ENCODE measurements at places on chromosomes 6 and 20.
A peak's percentile ranks its signal among the peaks of the same experiment; 100 is the strongest.

DNA sequence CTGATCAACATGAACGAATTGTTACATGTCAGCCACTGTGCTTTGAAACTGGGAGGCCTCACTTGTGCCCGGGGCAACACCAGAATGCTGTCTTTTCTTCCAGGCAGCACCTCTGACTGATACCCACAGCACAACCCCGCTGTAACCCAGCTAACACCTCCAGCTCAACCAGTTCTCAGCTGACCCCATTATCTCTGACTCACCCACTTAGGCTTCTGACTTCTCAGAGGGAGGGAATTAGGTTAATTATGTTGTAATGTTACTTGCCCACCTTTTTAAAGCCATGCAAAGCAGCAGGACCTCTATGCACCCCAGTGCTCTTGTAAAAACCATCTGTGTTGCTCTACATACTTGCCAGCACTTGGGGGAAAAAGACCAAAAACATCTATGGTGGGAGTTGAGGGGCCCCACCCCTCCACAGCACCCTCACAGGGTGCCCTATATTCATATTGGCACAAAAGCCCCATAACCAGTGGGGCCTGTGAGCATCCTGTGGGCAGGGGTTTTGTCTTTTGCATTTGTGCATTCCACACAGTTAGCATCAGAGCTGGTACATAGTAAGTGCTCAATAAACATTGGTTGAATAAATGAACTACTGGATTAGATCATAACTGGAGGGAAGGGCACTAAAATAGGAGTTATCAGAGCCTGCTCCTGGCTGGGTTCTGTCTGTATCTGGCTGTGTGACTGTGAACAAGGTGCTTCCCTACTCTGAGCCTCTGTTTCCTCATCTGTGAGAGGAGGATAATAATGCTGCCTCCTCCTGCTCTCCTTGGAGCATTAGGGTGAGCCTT is 22.3 kb downstream of the BNIP5 start:
- no peak for DNase-seq

GRCh38 chr20:44133424-44133823 is 53.6 kb downstream of the JPH2 start:
- DNase-seq, result no peak

GRCh38 chr6:20044883-20045282 is 167.4 kb downstream of the MBOAT1 start:
- DNase-seq, result no peak

DNA sequence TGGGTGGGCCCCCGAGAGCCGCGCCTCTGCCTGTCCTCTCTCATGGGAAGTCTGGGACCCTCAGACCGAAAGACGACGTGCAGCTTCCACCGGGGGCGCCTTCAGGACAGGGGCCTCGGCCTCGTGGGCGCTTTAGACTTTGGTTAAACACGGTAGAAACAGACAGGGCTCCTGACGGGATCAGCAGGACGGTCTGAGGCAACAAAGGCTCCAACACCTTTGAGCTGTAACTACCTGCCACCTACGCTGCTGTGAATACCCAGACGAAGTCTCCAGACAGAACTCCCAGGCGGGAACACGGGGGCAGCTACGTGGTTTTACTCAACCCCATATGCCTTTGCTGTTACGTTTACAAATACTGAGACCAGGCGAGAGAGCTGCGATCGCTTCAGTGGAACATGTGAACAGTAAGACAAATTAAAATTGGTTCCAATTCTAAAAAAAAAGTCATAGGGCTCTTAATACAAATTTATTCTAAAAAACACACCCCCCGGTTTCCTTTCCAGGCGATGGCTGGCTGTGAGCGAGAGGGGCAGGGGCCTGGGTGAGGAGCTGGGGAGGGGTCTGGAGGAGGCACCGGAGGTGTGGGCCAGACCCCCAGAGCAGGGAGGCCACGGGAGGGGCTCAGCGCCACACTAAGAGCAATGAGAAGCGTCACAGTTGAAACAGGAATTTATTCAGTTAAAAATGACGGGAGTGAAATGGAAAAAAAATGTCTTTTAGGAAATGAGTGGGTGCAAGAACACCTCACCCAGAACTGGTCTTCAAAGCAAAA is 453.2 kb downstream of the QKI start:
- DNase-seq, result no peak

GRCh38 chr6:37696841-37697662 is 631 bp downstream of the MDGA1 start:
- no peak for DNase-seq

DNA sequence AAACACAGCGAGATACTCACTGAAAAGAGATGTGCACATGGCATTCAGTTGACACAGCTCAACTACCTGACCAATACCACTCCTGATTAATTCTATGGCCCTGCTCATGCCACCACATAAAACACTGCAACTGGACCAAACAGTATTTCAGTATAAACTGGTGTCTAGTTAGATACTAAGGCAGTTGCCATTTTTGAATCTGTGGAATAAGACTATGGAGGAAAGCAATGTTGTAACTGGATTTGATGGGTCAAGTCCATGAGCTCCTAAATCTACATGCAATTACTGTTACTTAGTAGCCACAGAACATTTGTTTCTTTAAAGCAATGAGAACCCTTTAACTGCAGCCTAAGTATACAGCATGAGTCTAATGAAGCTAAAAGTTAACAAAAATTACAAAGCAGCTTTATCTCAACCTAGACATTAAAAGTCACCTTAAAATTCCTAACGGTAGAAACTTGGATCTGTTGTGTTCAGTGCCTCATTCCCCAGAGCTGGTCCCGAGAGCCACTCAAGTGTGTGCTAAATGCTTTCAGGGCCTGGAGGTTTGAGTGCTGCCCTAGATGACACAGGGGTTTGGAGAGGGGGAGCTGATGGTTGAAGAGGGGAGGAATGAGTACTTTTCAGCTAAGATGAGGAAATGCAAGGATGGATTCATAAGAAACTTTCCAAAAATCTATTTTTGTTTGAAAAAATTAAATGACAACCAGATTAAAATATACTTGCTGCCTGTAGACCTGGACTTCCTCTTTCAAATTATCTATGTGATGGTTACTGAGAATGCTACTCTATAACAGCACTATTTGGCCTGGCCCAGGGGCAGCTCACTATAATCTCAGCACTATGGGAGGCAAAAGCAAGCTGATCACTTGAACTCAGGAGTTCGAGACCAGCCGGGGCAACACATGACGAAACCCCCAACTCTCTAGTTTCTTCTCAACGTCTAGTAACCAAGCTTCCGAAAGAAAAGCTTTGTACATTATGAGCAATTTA is 15.6 kb downstream of the SNX5 start:
- no peak for DNase-seq

GRCh38 chr6:64679416-64679815 is 1027.6 kb downstream of the EYS start:
- no peak for DNase-seq

DNA sequence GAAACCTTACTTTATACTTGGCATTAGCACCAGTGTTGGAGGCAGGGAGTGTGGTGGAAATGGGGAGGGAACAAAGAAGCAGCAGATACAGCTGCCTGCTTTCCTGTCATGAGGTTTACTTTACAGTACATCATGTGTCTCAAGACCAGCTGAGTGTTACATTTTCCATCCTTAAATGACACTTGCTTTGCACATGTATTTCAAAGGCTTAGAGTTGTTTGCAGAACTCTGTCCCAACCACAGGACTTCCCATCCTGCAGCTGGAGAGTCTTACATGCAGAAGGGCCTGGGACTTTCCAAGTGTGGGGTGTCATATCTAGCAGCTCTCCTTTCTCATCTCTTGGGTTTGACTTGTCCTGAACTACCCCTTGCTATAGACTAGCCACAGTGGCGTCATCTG is 395.9 kb downstream of the DHX35 start:
- no peak for DNase-seq

- DNase-seq, result no peak
Measured at GRCh38 chr20:23493172-23493772, 2.4 kb downstream of the CST8 start.

DNA sequence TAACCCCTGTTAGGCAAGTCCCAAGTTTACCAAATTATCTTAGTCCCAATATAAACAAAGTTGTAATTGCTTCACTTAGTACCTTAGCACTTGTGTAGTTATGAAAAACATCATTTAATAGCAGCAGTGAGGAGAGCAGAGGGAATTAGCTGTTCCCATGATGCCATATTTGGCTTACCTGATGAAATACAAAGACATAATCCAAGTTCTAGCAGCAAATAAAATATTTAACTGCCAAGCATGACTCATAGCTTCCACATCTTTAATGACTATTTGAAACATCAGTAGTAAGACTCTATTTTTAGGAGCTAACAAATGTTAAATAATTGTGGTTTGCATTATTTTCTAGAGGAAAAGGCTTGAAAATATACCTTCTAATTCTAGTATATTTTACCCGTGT is 94.0 kb upstream of the MCHR2 start:
- DNase-seq, result no peak

DNA sequence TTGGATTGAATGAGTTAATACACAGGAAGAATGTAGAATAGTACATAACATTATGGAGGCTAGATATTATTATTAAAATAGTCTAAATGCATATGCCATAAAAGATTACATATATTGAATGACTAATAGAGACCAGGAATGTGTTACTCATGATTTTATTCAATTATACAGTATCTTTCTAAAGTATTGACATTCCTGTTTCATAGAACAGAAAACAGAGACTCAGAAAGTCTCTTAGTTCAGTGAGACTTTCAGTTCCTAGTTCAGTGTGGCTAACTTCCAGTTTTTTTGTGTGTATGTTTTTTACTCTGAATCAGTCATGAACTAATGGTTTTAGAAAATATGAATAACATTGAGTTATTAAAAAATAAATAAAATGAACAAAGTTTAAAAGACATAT is 34.6 kb upstream of the TMEM244 start:
- no peak for DNase-seq

GRCh38 chr20:51700809-51701285 is 67.3 kb downstream of the ATP9A start:
- DNase-seq, result no peak

DNA sequence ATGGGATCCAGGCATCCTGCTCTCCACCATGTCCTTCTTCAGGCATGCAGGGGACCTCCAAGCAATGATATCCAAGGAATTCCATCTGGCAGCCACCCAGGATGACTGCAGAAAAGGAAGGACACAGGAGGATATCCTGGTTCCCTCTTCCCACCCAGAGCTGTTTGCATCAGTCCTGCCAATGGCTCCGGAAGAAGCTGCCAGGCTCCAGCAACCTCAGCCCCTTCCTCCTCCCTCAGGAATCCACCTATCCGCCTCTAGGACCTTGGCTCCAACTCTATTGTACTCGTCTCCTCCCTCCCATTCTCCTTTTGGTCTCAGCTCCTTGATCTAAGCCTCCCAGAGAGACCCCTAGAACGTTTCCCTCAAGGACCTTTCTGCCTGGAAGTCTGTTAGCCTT is 733 bp upstream of the PSORS1C2 start:
- DNase-seq, result no peak

DNA sequence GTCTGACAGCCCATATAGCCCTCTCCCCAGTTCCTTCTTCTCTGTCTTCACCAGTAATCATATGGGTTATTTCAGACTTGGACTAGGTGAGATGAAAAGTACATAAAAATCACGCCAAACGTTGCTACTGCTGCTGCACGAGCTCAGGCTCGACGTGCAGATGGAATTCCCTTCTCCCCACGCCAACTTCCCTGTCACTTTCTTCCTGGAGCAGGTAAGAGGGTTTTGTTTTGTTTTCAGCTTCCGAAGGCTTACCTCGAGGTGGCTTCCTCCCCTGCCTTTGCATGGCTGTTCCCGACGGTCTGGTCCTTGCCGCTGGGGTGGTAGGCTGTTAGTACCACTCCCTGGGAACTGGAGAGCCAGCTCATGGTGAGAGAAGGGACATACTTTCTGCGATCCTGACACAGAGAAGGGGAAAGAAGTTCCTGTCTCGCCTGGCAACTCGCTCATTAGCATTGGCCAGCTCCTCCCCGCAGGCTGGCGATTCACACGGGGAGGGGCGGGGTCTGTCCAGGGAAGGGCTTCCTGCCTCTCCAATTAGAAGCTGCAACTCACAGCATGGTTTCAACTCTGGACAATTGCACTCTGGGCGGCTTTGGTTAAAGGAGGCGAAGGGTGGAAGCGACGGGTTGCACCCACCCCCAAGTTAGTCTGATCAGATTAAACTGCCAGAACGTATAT is at the start of gene ARHGAP18:
ARHGAP18 (minus strand) TSS at position 409 of the 681 bp plus-strand sequence; CDS start at position 368, 41 bp downstream.
- DNase-seq, result peak; percentile 82

GRCh38 chr6:121076119-121076518 is 258.2 kb downstream of the TBC1D32 start:
- DNase-seq, result no peak

- DNase-seq, result no peak
Measured at GRCh38 chr6:32885698-32886286, 31.8 kb downstream of the PSMB9 start.

- no peak for DNase-seq
Measured at GRCh38 chr6:32941214-32941768, 463 bp upstream of the HLA-DMB start.

- DNase-seq, result no peak
Measured at GRCh38 chr6:87293526-87293925, 28.9 kb upstream of the SMIM8 start.

DNA sequence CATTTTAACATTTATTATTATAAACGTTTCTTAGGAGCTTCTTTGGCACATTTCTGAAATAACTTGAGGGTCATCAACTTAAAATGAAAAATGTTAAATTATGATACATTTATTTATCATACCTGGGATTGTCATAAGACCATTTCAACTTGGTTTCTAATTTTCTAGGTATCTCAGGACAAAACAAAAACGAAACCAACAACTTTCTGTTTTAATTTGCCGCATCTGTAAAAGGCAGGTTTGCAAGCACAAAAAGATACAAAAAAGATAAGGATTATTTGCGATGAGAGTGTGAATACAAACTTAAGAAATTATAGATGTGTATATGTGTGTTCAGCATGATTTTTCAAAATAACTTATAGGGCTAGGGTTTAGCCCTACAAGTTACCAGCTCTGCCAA is 395.0 kb upstream of the RUNX2 start:
- no peak for DNase-seq

- peak; percentile 56 for DNase-seq
Measured at GRCh38 chr20:62043131-62043914, 22.4 kb downstream of the TAF4 start.

Data from uterus (tissue), 4 donors.